ENCODE measurements at places on chromosomes 16 and 17.

GRCh38 chr17:52170963-52171572, 12.6 kb upstream of the CA10 start:
- no peak for DNase-seq

DNA sequence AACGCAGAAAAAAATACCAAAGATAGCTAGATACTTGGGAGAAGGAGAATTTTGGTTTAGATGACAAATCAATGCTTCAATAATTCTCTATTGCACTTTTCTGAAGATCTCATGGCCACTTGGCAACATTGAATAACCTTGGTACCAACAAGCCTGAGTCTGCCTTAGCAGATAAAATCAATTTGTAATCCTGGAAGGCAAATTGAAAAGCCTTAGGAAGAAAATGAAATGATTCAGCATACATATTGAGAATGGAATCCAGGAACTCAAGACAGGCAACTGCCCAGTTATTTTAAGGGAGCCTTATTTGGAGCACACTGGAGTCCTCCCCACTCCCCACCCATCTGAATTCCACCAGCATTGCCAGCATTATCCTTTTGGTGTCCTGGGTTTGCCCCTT, 109.3 kb upstream of the SOX9 start:
- no peak for DNase-seq

DNA sequence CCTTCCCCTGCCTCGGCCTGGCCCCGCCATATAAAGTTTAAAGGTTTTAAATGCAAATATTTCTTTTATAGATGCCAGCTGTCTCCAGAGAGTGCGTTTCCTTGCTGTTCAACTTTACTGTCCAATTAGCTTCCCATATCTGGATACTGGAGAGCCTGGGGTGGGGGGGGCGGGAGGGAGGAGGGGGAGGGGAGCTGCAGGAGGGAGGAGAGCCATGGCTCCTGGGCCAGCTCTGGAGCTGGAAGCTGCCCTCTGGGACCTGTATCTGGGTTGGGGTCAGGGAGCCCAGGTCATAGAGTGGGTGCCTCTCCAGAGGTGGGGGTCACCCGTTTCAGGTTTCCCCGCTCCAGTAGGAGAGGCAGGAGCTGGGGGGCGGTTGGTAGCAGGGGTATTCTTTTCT, 6.2 kb upstream of the GSE1 start:
- DNase-seq, result no peak

DNA sequence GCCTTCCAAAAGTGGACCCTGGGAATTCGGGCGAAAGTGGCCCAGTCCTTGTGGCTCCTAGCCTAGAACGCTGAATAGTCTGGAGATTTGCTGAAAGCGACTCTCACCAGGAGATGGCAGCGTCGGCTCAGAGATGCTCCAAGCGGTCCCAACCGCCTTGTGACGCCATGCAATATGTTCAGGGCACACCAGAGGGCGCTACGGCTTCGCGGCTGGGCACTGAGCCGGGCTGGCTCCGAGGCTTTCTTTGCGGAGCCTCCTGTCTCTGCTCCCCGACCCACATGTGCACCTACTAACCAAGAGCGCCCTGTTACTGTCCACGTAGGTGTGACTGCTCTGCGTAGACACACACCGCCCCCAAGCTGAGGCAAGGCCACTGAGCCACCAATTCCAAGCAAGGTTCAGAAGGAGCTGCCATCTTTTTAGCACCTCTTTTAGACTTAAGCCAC, 36.9 kb downstream of the SYCE1L start:
- peak; percentile 72 for DNase-seq

GRCh38 chr17:51472670-51473205, 212.4 kb downstream of the UTP18 start:
- no peak for DNase-seq

DNA sequence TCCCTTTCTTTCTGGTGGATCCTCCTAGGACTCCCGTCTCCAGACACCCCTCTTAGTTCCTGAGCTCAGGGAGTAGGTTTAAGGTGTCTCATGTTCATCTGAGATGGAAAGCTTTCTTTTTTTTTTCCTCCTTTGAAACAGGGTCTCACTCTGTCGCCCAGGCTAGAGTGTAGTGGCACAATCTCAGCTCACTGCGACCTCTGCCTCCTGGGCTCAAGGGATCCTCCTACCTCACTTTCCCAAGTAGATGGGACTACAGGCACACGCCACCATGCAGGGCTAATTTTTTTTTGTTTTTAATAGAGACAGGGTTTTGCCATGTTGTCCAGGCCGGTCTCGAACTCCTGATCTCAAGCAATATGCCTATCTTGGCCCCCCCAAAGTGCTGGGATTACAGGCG, 3.6 kb upstream of the GSE1 start:
- no peak for DNase-seq

DNA sequence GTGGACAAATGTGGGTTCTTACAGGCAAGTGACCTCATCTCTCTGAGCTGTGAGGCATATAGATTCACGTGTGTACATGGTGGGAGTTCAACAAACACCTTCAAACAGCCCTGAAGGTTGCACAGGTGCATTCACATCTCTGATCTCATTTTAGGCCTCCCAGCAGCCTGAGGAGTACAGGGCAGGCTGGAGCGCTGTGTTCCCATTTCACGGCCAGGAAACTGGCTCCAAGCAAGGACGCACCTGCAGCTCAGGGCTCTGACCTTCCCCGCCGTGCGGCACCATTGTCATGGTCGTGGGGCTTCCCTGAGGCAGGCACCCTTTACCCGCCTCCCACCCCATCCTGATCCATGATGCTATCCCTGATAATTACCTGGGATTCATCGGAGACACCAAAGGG, 4.8 kb upstream of the CD300A start:
- DNase-seq, result no peak

- peak; percentile 24 for DNase-seq
Measured at GRCh38 chr16:22206842-22207714, 1.0 kb downstream of the EEF2K start.

DNA sequence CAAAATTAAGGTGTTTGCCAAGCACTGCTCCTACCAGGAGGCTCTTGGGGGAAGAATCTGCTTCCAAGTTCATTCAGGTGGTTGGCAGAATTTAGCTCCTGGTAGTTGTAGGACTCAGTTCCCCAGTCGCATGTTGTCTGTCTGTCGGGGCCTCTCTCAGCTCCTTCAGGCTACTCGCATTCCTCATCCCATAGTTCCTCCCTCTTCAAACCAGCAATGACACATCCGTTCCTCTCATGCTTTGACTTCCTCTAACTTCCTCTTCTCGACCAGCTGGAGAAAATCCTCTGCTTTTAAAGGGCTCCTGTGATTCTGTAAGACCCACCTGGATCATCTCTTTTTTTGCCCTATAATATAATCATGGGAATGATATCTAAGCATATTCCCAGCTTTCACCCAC, 108.1 kb downstream of the PMP22 start:
- DNase-seq, result no peak

GRCh38 chr16:5642436-5642835, 544.8 kb upstream of the EEF2KMT start:
- DNase-seq, result no peak

DNA sequence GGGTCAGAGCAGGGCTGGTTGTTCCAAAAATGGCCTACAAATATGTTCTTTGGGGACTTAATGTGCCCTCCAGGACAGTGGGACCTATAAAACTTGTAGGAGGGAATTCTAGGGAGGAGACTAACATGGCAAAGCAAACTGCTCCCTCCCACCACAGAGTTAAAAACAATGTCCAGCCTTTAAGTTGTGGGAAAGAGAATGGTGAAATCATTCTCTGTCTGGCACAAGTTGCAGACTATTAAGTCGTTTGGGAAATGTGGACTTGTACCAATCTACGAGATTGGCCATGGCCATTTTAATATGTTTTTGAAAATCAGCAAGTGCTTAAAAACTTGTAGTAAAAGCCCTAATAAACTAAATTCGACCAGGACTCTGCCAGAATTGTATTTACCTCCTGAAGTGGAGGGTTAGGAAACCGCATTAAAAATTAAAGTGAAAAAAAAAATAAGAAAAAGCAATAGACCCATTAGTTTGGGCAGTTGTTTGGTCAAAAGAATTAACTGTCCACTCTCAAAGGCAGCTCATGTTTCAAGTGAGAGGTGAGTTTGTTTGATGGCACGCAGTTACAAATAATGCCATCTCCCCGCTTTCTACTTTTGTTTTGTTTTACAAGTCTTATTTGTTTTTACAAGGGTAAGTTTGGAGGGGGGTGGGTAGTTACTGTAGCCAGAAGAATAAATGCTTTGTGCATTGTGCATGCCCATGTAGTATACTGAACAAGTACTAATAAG, 32.4 kb downstream of the ANKFN1 start:
- no peak for DNase-seq

- DNase-seq, result no peak
Measured at GRCh38 chr16:20624882-20625807, 49.0 kb upstream of the ACSM2B start.

GRCh38 chr17:5032865-5033264, 2.4 kb downstream of the SLC52A1 start:
- no peak for DNase-seq

- no peak for DNase-seq
Measured at GRCh38 chr17:44307387-44308186, 814 bp upstream of the RUNDC3A start.

DNA sequence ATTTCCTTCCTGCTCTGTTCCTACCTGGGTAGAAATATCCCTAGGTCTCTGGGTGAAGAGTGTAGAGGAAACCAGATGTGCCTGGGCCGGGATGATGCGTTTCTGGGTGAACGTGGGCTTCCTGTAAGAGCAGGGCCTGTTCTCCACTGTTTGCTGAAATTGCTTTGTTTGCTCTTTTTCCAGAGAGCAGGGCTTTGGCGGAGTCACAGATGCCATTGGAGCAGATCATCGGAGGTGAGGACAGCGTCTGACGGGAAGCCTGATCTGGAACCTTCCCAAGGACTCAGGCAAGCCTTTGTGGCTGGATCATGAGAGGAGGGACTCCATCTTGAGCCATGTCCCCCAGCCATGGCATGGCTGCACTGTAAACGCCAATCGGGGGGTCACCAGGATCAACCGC, 15.4 kb downstream of the DHODH start:
- DNase-seq, result no peak
